ENCODE measurements at places on chromosomes 7 and 10. TPM values are rescaled to one million over a fixed set of nuclear protein-coding genes. Genes with fewer than 3 reads are reported as not detected.

IQUB gene
- 0.20 TPM for total RNA-seq

GRCh38 chr10:63711361-63711760, 190.2 kb downstream of the REEP3 start:
- no peak for DNase-seq

- DNase-seq: no peak
Measured at GRCh38 chr7:68147614-68148238, 1151.1 kb downstream of the TYW1 start.

DNA sequence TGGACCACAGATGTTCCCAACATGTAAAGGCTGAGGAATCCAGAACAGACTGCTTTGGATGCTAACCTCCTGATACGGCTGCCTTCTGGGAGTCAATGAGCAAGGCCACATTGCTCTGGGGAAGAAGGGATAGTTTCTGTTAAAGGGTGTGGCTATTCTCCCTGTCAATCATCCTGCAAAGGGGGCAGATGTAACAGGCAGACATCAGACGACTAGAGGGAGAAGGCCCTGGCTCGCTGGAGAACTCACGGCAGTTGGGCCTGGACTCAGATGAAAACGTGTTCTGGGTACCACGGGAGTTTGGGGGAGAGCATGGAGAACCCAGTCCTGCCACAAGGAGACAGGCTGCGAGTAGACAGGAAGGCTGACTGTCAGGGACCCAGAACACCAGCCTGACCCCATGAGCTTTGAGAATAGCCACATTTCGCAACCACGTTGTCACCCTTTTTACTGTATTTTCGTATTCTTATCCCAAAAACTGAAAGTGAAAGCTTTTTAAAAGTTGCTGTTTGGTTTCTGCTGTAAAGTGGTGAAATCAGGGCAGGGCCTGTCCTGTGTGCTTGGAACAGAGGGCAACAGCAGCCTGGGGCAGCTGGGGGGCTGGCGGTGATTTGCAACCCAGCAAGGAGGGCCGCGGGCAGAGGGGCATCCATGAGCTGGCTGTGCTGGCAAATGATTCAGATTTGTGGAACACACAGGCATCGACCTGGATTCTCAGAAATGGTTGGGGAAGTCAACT, 95.3 kb downstream of the MYOF start:
- peak; percentile 19 for DNase-seq

DNA sequence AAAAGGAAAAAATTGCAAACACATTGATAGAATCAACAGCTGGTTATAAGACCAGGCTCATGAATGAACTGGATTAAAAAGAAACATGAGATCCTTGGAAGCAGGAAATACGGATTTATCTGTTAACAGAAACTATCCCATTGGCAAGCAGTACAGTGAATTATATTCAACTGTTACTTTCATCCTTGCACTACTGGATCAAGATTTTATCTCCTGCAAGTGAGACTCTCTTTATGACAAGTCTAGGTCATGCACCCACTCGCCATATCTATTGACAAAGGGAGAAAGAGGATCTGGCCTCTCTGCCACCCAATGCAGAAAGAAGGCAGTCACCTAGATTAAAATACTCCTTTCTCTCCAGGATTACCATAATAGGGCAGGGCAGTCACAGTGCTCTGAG, 41.4 kb downstream of the CSTF2T start:
- no peak for DNase-seq
